ENCODE measurements at places on chromosomes 4 and X. TPM values are rescaled to one million over a fixed set of nuclear protein-coding genes. Genes with fewer than 3 reads are reported as not detected.

GRCh38 chr4:96260064-96260682, 420.3 kb downstream of the PDHA2 start:
- H3K4me1 ChIP-seq, result peaks cover 3% of the 10 kb centered on the region
- H3K27me3 ChIP-seq, result no peaks in the 10 kb centered on the region
- no peak for DNase-seq

- H3K4me1 ChIP-seq, result no peaks in the 10 kb centered on the region
- no peaks in the 10 kb centered on the region for H3K27me3 ChIP-seq
- DNase-seq, result peak; percentile 68
- H3K4me3 ChIP-seq, result peak overlapping the region; percentile 66
- no peak overlapping the region for H3K27ac ChIP-seq
- H3K36me3 ChIP-seq, result no peaks in the 10 kb centered on the region
Measured at GRCh38 chrX:74420196-74421035, 877 bp upstream of the SLC16A2 start.

DNA sequence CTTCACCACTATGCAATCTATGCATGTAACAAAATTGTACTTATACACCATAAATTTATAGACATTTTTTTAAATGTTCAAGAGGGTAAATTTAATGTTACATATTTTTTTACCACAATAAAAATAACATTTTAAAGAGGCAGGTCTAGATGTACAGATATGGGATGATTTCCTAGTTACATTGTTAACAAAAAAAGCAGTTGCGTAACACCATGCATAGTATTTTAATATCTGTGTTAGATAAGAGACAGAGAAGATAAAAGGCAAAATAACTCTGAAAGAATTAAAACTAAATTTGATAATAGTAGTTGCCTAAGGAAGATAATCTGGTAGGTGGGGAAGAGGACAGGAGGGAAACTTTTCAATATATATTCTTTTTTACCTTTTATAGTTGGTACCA, 9.1 kb upstream of the ATRX start:
- H3K4me3 ChIP-seq, result no peak overlapping the region
- H3K27me3 ChIP-seq, result no peaks in the 10 kb centered on the region
- H3K36me3 ChIP-seq, result no peaks in the 10 kb centered on the region

DNA sequence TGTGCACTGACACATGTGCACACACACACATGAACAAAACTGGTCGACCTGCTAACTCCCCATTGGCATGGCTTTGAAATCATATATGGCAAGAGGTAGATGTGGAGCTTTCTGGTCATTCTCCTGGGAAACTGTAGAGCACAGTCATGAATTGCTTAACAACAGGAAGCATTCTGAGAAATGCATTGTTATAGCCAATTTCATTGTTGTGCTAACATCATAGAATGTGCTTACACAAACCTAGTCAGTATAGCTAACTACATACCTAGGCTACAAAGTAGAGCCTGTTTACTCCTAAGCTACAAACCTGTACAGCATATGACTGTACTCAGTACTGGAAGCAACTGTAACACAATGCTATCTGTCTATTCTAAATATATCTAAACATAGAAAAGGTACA, 134.2 kb upstream of the SH3RF1 start:
- H3K4me3 ChIP-seq, result no peak overlapping the region
- peaks cover 2% of the 10 kb centered on the region for H3K4me1 ChIP-seq
- no peaks in the 10 kb centered on the region for H3K36me3 ChIP-seq
- no peaks in the 10 kb centered on the region for H3K27me3 ChIP-seq
- no peak overlapping the region for H3K27ac ChIP-seq
- DNase-seq, result no peak

DNA sequence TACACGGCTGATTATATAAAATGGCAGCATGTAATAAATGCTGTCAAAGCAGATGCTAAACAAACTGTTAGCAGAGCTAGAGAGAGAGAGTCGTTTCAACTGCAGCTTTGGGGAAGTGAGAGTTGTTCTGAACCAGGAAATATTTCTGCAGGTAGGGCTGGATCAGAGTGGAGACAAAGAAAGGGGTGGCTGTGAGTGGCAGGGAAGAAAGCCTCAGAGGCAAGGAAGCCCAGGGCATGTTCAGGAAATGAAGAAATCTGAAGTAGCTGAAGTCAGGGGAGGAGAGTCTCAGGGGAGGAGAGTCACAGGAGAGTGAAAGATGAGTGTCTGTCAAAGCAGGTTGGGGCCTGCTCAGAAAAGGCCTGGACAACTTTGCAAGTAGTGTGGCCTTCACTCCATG, 48.4 kb upstream of the RPS6KA3 start:
- DNase-seq, result no peak
- H3K4me3 ChIP-seq, result no peak overlapping the region
- H3K4me1 ChIP-seq, result no peaks in the 10 kb centered on the region
- H3K27me3 ChIP-seq, result no peaks in the 10 kb centered on the region
- no peaks in the 10 kb centered on the region for H3K36me3 ChIP-seq

The EPGN gene
- not detected for total RNA-seq

GRCh38 chrX:43836435-43837184, 45.6 kb downstream of the MAOB start:
- no peak overlapping the region for H3K4me3 ChIP-seq
- H3K4me1 ChIP-seq, result no peaks in the 10 kb centered on the region
- no peak overlapping the region for H3K27ac ChIP-seq
- no peak for DNase-seq
- H3K27me3 ChIP-seq, result no peaks in the 10 kb centered on the region

- no peaks in the 10 kb centered on the region for H3K36me3 ChIP-seq
- H3K4me3 ChIP-seq, result no peak overlapping the region
- H3K4me1 ChIP-seq, result no peaks in the 10 kb centered on the region
- H3K27ac ChIP-seq, result no peak overlapping the region
- H3K27me3 ChIP-seq, result no peaks in the 10 kb centered on the region
Measured at GRCh38 chr4:184281231-184282139, 63.8 kb upstream of the ENPP6 start.

DNA sequence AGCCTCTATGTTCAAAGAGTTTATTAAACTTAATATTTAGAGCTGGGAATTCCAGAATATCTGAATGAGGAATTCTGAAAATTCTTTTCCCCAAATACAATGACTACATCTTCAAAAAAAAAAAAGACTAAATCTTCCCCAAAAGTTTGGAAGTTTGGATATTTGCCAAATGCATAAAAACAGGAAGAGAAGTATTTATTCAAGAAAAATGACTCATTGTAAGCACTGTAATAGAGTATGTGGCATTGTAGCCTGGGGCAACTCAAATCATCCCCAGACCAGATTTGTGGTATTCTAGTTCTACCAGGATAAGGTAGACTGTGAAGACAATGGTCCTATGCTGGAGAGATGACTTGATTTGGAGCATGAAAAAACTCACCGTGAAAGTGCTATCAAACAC, 78.5 kb upstream of the PDHA2 start:
- DNase-seq, result no peak
- no peaks in the 10 kb centered on the region for H3K27me3 ChIP-seq
- no peak overlapping the region for H3K27ac ChIP-seq
- no peaks in the 10 kb centered on the region for H3K36me3 ChIP-seq
- no peak overlapping the region for H3K4me3 ChIP-seq

The CYLC1 gene
- not detected for total RNA-seq

GRCh38 chr4:3128976-3129375, 54.5 kb downstream of the HTT start:
- no peaks in the 10 kb centered on the region for H3K27me3 ChIP-seq
- H3K27ac ChIP-seq, result no peak overlapping the region
- no peak for DNase-seq
- no peaks in the 10 kb centered on the region for H3K4me1 ChIP-seq
- peaks cover 51% of the 10 kb centered on the region for H3K36me3 ChIP-seq

- peaks cover 6% of the 10 kb centered on the region for H3K36me3 ChIP-seq
- no peaks in the 10 kb centered on the region for H3K4me1 ChIP-seq
- no peak overlapping the region for H3K4me3 ChIP-seq
- H3K27me3 ChIP-seq, result no peaks in the 10 kb centered on the region
Measured at GRCh38 chr4:110046588-110047049, 133.9 kb downstream of the EGF start.

GRCh38 chr4:182969651-182970279, 52.6 kb upstream of the DCTD start:
- no peaks in the 10 kb centered on the region for H3K4me1 ChIP-seq
- no peaks in the 10 kb centered on the region for H3K27me3 ChIP-seq
- H3K36me3 ChIP-seq, result no peaks in the 10 kb centered on the region
- no peak overlapping the region for H3K4me3 ChIP-seq

GRCh38 chrX:18971506-18971905, 12.4 kb downstream of the PHKA2 start:
- DNase-seq, result no peak
- H3K4me1 ChIP-seq, result no peaks in the 10 kb centered on the region
- H3K36me3 ChIP-seq, result no peaks in the 10 kb centered on the region
- H3K4me3 ChIP-seq, result no peak overlapping the region
- no peaks in the 10 kb centered on the region for H3K27me3 ChIP-seq

DNA sequence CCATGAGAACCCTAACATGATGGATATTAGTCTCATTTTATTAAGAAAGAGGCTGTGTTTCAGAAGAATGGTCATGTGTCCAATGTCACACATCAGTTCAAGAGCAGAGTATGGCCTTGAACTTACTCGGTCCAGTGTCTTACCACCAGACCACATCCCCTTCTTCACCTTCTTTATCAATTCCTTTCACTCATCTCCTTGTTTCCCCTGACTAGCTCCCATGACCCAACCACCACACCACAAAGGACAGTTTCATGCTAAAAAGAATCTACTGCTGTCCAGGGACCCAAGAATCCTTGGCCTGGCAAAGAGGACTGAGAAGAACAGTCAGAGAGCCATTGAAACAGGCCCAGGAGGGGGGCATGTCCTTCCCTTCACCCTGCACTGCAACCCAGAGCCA, 33.6 kb upstream of the MSN start:
- no peaks in the 10 kb centered on the region for H3K27me3 ChIP-seq
- no peak overlapping the region for H3K27ac ChIP-seq
- H3K36me3 ChIP-seq, result no peaks in the 10 kb centered on the region
- H3K4me3 ChIP-seq, result no peak overlapping the region
- H3K4me1 ChIP-seq, result no peaks in the 10 kb centered on the region

- no peaks in the 10 kb centered on the region for H3K36me3 ChIP-seq
- DNase-seq, result no peak
- H3K27me3 ChIP-seq, result no peaks in the 10 kb centered on the region
- no peak overlapping the region for H3K27ac ChIP-seq
- peaks cover 2% of the 10 kb centered on the region for H3K4me1 ChIP-seq
- no peak overlapping the region for H3K4me3 ChIP-seq
Measured at GRCh38 chr4:183838987-183839712, 66.0 kb upstream of the STOX2 start.

GRCh38 chr4:155789391-155789790, 30.6 kb downstream of the GUCY1B1 start:
- no peaks in the 10 kb centered on the region for H3K4me1 ChIP-seq
- no peak overlapping the region for H3K27ac ChIP-seq
- H3K4me3 ChIP-seq, result no peak overlapping the region
- H3K36me3 ChIP-seq, result no peaks in the 10 kb centered on the region

GRCh38 chrX:22526339-22526738, 253.6 kb downstream of the CBLL2 start:
- no peaks in the 10 kb centered on the region for H3K36me3 ChIP-seq
- no peak overlapping the region for H3K4me3 ChIP-seq
- H3K27me3 ChIP-seq, result no peaks in the 10 kb centered on the region
- H3K27ac ChIP-seq, result no peak overlapping the region
- DNase-seq, result no peak

DNA sequence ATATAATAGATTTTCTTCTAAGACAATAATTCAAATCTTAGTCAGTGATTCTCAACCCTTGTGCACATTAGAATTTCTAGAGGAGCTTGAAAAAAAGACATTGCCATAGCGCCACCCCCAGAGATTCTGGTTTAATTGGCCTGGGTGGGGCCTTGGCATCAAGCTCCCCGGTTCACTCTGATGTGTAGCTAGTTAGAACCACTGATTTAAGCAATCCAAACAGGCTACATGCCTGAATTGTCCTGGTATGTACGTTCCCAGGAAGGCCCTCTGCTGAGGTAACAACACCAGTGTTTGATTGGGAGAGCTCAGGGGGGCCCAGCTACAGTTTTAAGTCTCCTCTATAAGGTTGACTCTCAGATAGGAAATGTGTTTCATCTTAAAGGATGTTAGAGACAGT, 1.3 kb upstream of the ATP10D start:
- no peak for DNase-seq
- no peak overlapping the region for H3K4me3 ChIP-seq
- no peaks in the 10 kb centered on the region for H3K4me1 ChIP-seq
- H3K27ac ChIP-seq, result no peak overlapping the region
- H3K36me3 ChIP-seq, result no peaks in the 10 kb centered on the region

DNA sequence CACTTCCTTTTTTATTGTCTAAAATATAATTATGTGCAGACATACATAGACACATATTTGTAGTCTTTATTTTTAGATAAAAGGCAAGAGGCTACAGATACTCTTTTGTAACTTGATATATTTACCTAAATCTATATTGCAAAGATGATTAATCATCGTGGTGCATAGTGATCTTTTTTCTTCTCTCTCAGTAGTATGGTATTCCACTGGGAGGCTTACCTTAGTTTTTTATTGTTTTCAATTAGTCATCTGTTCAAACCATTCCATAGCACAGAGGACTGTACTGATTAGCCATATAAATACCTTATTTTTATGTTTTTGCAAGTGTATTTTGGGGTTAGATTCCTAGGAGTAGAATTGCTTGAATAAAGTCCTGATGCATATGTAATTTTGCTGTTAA, 619.7 kb downstream of the GRXCR1 start:
- H3K36me3 ChIP-seq, result no peaks in the 10 kb centered on the region
- no peak overlapping the region for H3K4me3 ChIP-seq
- H3K27me3 ChIP-seq, result no peaks in the 10 kb centered on the region
- H3K27ac ChIP-seq, result no peak overlapping the region

DNA sequence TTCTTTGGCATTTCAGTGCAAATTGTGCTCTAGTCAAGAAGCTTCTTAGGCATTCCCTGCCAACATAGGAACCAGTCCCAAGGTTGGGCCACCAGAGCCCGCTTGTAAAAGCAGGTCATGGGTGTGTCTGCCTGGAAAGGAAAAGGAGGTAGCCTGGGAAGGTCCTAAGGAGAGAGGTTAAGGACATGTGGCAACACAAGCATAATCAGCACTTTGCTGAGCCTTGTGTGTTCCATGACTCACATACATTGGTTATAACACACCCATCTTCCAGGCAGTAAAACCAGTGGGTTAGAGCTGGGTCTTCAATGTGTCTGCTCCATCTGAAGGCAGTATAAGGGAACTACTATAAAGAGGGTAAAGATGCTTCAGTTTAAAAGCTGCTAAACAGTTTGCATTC, 165.0 kb downstream of the FHIP1A start:
- DNase-seq, result no peak
- H3K4me1 ChIP-seq, result no peaks in the 10 kb centered on the region
- no peaks in the 10 kb centered on the region for H3K27me3 ChIP-seq
- H3K36me3 ChIP-seq, result 0 out of 2 replicates have a peak, but pooled peaks cover 4% of the 10 kb centered on the region
- H3K27ac ChIP-seq, result no peak overlapping the region

- DNase-seq, result no peak
- no peaks in the 10 kb centered on the region for H3K27me3 ChIP-seq
- H3K27ac ChIP-seq, result no peak overlapping the region
- H3K4me1 ChIP-seq, result no peaks in the 10 kb centered on the region
- no peak overlapping the region for H3K4me3 ChIP-seq
- H3K36me3 ChIP-seq, result peaks cover 31% of the 10 kb centered on the region
Measured at GRCh38 chr4:68416591-68416990, 30.7 kb upstream of the TMPRSS11E start.

- no peak overlapping the region for H3K27ac ChIP-seq
- 0 out of 2 replicates have a peak, but pooled peaks cover 2% of the 10 kb centered on the region for H3K4me1 ChIP-seq
- H3K4me3 ChIP-seq, result no peak overlapping the region
- H3K36me3 ChIP-seq, result no peaks in the 10 kb centered on the region
Measured at GRCh38 chrX:41596596-41596995, 92.2 kb upstream of the GPR34 start.

All from H1 (cell line).